ENCODE measurements at places on chromosomes 5 and 9.

DNA sequence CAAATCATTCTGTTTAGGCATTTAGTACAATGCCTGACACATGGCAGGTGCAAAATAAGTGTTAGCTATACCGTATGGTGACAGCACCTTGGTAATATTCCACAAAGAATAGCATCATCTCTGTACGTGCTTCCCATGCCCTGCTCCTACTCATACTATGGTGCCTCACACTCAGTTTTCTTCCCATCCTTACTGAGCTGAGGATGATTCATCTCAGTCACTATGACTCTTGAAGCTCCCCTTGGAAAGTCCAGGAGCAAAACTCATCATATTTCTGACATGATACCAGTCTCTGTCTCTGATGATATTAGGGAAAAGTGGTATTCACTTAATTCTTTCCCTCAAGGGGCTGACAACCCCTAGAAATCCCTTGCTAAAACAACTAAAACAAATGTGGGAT, 423.3 kb downstream of the EFNA5 start:
- DNase-seq: no peak

DNA sequence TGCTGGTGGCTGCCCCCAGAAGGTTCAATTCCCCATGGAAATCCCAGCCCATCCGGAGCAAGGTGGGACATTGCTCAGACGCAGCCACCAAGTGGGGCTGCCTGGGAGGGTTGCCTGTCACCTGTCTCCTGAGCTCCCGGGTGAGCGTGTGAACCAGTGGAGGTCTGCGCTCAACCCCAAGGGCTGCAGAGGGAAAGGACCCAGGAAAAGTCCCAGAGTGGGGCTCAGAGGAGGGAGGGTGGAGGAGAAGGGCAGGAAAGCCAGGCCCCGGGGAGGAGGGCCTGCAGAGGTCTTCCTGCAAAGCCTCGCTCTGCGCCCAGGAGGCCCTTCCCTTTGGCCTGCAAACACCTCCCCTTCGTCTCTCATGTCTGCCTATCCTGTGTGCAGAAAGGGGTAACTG, 119.5 kb upstream of the SARDH start:
- no peak for DNase-seq

DNA sequence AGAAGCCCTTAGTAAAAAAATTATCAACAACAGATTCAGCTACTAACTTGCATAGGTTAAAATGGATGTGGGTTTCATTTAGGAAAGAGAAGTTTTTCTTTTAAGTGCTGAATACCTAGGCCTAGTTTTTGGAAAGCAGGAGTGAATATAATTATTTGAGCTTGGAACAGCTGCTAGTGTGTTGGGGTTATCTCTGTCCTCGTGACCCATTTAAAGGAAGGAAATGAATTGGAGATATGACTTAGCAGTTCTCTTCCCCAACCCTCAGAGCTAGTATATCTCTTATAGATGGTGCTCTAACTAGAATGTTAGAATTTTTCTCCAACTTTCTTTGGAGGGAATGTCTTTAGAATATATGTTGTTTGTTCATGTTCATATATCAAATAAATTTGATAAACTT, 38.6 kb downstream of the ZNF366 start:
- DNase-seq: no peak

DNA sequence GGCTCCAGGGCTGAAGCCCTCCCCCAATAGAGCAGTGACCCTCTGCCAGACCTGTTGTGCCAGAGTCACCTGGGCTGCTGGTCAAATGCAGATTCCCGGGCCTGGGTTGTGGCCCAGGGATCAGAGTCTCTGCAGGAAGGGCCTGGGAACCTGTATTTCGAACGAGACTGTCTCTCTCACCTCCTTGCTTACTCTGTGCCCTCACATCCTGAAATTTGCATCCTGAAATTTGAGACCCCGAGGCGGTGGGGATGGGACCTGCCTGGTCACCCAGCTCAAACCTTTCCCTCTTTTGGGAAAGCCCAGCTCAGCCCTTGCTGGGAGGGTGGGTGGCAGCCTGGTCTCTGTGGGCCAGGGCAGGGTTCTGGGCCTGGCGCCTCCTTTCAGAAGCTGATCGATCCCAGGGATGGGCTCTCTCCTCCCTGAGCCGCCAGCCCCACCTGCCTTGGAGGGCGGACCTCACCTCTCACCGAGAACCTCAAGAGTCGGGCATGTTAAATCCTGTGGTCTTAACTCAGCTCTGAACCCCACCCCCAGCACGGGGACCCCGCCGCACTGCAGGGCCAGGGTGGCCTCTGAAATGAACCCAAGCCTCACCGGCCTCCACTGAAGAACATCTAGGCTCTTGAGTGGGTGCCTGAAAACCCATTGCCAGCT, 44.0 kb upstream of the IER5L start:
- DNase-seq: no peak

DNA sequence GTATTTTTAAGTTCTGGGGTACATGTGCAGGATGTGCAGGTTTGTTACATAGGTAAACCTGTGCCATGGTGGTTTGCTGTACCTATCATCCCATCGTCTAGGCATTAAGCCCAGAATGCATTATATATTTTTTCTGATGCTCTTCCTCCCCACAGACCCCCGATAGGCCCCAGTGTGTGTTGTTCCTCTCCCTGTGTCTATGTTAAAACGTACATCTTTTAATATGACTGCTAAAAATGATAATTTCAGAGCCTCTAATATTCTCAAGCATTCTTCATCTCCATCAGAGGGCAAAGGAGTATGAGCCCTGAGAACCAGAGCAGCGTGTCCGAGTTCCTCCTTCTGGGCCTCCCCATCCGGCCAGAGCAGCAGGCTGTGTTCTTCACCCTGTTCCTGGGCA, at the start of gene OR1J2:
OR1J2 (plus strand) TSS at position 301 of the 400 bp plus-strand sequence; CDS start at position 301, 0 bp downstream.
- DNase-seq: no peak

GRCh38 chr9:108643731-108644510, 211.9 kb downstream of the ACTL7B start:
- DNase-seq: no peak

- DNase-seq: no peak
Observed at GRCh38 chr5:79284846-79285245, 48.9 kb downstream of the JMY start.

GRCh38 chr5:118791926-118792734, 196.2 kb downstream of the DTWD2 start:
- DNase-seq: no peak

DNA sequence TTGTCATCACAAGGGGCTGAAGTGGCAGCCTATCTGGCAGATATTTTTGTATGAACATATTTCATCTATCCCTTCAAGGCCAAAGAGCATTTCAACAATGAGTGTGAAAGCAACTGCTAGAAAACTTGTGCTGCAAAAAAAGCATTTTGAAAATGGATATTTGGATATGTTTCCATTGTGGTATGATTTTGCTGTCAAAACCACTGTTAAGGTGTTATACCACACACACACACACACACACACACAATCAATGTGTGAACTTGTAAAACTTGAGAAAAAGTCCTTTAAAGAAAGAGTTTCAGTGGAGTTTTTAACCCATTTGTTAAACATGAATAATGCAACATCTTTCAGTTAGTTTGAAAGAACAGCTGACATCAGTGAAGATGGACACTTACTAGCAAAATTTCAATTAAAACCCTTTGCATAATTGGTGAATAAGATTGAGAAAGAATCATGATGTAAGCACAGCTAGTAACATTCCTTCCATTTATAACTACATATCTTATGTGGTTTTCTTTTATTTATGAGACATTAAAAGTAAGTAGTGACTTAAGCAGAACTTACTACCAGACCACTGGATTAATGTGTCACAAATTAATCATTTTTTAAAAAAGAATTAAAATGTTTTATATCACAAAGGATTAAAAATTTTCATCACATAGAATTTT, 182.6 kb upstream of the GNA14 start:
- no peak for DNase-seq

- no peak for DNase-seq
Observed at GRCh38 chr5:179766021-179766725, 27.6 kb upstream of the LTC4S start.

DNA sequence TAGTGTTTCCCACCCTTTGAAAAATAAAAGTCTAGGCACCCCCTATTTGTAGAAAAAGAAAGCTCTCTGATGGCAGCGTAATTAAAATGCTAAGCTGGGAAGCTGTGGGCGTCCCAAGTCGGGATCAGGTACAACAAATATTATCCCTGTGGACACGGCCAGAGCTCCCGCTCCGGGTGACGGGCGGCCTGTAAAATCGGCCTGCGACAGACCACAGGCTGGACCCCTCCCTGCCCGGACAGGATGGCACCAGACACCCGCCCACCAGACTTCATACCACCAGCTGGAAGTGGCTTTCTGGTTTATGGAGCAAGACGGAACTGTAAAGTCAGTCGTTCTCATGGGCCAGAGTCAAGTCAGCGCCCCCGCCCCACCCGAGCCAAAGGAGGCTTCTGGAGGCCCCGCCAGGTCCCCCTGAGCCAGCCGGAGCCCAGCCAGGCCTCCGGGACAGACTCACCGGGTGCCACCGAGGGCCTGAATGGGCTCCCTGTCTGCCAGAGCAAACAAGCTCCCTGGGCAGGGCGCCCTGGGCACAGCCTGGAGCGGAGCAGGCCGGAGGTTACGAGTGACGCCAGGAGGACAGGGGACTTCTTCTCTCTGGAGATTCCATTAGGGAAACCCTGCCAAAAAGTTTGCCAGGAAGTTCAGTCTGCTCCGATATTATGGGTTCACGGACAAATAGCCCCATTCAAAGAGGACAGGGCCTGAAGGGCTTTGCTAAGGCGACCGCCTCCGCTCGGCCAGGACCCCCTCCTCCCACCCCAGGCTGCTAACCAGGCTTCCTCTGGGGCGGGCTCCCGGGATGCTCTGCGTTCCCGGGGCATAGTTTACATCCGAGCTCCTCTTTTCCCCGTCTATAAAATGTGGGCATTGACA, 173.7 kb downstream of the ERCC6L2 start:
- no peak for DNase-seq

DNA sequence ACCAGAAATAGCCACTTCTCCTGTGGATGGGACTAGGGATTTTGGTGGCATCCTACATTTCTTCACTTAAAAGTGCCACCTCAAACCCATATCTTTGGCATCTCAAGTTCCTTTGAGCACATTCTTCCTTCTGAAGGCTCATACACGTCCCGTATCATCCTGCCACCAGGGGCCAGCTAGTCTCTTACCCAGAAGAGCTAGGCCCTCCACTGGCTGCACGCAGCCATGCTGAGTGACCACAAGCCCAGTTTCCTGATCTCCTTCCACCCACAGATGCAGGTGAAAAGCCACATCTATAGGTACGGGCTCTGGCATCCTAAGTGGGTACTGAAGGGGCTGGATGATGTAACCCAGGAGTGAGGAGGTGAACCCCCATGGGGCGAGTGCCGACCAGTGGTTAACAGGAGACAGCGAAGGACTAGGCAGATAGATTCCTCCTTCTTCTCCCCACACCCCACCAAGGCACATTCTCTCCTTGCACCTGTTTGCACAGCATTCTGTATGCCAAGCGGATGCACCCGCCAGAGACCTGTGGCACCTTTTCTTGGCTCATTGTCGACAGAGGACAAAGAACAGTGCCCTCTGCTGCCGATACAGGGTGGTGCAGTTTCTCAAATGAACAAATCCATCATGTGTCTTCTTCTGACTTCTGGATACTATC, 14.4 kb upstream of the SCGB3A1 start:
- DNase-seq: peak; percentile 22

DNA sequence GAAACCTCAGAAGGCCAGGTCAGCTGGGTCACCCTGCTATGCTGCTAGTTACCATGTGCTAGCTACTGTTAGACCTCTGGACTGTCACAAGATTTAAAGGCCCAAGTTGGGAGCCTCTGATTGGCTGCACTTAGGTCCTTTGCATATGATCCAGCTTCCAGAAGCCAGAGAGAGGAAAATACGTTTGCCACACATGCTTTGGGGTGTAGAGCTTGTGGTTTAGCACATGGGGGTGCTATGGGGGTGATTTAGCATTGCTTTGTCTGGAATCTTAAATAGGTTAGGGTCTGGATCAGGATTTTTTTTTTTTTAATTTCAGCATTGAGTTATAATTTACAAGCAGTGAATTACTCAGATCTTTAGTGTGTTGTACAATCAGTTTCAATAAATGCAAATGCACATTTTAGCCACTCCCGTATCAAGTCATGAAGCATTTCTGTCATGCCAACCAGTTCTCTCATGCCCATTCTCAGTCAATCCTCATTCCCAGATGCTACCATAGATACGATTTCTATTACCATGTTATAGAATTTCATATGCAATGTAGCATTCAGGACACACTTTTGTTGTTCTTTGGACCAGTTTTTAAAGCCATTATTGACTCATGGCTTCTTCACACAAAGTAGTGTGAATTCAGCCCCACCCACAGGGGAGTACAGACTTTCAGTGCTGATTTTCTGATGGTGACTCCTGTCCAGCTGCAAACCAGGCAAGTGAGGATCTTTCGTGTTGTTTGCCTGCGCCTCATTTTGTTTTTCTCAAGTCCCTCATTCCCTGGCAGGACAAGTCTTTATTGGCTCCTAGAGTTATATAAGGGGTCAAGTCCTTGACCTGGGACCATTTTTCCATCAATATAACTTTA, 250.4 kb downstream of the LRRC70 start:
- DNase-seq: no peak

- no peak for DNase-seq
Observed at GRCh38 chr9:91494751-91495150, 71.1 kb upstream of the NFIL3 start.

DNA sequence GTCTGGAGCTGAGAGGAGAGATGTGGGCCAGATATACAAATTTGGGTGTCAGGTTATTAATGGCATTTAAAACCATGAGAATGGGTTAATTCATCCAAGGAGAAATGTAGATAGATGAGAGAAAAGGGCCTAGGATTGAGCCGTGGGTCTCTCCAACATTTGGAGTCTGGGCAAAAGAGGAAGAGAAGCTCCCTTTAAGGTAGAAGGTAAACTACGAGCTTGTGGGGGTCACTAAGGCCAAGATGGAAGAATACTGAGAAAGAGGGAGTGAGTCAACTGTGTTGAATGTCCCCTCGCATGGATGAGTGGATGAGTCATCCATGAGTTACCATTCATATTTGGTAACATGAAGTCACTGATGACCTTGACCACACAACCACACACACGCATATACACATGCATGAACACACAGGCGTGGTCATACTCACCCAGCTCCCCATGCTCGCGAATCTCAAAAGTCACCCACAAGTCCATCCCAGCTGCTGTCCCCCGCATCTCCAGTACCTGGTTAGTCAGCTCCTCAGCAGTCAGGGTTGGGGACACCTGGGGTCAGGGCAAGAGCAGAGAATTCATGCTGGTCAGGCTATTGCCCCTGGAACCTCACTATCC, 6.8 kb upstream of the FCHSD1 start:
- no peak for DNase-seq

DNA sequence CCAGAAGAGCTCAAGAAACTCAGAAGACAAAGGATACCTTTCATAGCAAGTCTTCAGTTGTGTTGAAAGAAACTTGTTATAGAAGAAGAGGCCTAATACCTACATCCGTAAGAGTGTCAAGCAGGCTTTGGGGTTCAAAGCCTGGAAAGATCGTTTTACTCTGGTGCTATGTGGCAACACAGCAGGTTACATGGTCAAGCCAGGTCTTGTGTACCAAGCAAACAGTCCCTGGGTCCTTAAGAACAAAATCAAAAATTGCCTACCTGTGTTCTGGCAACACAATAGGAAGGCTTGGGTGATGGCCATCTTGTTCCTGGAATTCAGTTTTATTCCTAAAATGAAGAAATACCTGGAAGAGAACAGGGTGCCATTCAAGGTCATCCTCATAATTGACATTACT, 32.0 kb upstream of the LRRC19 start:
- no peak for DNase-seq

GRCh38 chr9:37971691-37972090, 67.8 kb upstream of the SLC25A51 start:
- DNase-seq: no peak

All from activated naive CD4-positive, alpha-beta T cell (primary cell).